Osteoblast (primary cell): ENCODE measurements at places on chromosomes 2 and 18. TPM values are rescaled to one million over a fixed set of nuclear protein-coding genes. Genes with fewer than 3 reads are reported as not detected.

GRCh38 chr2:235857598-235857997 is 310.6 kb downstream of the GBX2 start:
- no peak overlapping the region for H3K27ac ChIP-seq
- DNase-seq, result no peak
- H3K4me3 ChIP-seq, result no peak overlapping the region
- no peaks in the 10 kb centered on the region for H3K27me3 ChIP-seq

- no peak overlapping the region for H3K4me3 ChIP-seq
- H3K4me1 ChIP-seq, result no peaks in the 10 kb centered on the region
- DNase-seq, result no peak
- no peak overlapping the region for H3K27ac ChIP-seq
Observed at GRCh38 chr2:41137031-41137430, 685.1 kb upstream of the SLC8A1 start.

DNA sequence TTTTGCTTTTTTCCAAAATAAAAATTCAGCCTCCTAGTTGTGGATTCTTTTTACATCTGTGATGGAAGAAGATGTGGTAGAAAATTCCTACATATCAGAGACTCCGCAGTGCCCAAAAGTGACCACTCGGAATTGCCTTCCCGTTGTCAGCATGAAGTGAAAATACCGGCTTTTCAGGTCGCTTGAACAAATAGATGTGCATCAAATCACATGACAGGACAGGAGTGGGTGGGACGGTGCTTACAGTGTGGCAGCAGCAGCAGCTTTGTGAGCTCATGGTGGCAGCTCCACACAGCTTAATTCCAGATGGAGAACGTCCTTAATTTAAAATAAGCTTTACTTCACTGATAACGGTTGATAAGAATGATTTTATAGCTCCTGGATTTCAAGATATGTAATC is 20.3 kb downstream of the SALL3 start:
- DNase-seq, result no peak
- H3K4me3 ChIP-seq, result no peak overlapping the region
- H3K27ac ChIP-seq, result no peak overlapping the region

DNA sequence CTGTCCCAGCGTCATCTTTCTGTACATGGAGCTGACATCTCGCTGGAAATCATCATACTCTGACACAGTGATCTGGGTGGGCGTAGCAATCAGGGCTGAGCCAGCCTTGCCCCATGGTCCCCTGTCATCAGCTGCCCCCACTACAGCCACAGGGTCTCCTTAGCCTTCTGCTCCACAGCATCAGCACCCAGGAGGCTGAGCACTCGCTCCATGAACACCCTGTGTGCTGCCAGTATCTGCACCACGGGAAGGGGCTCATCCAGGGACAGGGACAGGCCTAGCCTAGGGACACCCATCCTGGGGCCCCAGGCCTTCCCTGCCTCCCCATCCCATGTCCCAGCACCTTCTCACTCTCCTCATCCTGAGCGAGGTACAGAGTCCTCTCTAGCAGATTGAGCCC is 11.4 kb downstream of the ALPG start:
- no peaks in the 10 kb centered on the region for H3K36me3 ChIP-seq
- H3K27ac ChIP-seq, result no peak overlapping the region
- peaks cover 64% of the 10 kb centered on the region for H3K27me3 ChIP-seq
- no peak overlapping the region for H3K4me3 ChIP-seq

WDPCP gene
- 16.3 and 18.3 TPM in 2 replicates for total RNA-seq

DNA sequence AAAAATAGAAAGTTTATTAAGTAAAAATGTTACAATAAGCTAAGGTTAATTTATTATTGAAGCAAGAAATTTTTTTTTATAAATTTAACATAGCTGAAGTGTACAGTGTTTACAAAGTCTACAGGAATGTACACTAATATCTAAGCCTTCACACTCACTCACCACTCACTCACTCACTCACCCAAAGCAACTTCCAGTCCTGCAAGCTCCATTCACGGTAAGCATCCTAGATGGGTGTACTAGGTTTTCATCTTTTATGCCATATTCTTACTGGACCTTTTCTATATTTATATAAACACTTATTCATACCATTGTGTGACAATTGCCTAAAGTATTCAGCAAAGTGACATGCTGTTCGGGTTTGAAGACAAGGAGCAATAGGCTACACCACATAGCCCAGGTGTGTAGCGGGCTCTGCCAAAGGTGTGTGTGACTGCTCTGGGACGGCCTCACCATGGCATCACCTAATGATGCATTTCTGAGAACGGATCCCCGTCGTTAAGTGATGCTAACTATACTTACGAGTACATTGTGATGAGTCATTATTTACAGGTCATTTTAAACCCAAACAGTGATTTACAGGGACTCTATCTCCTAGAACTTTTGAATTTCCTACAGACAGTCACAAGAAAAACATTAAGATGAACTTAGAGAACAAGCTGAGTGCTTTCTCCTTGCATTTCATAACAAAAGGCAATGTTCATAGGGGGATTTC is 76.3 kb upstream of the ID2 start:
- no peaks in the 10 kb centered on the region for H3K27me3 ChIP-seq
- peak overlapping the region; percentile 57 for H3K27ac ChIP-seq
- peak; percentile 74 for DNase-seq
- peaks cover 42% of the 10 kb centered on the region for H3K4me1 ChIP-seq
- no peaks in the 10 kb centered on the region for H3K36me3 ChIP-seq

- no peaks in the 10 kb centered on the region for H3K27me3 ChIP-seq
- DNase-seq, result no peak
- H3K4me1 ChIP-seq, result no peaks in the 10 kb centered on the region
- H3K27ac ChIP-seq, result no peak overlapping the region
- no peak overlapping the region for H3K4me3 ChIP-seq
- no peaks in the 10 kb centered on the region for H3K36me3 ChIP-seq
Observed at GRCh38 chr2:162945785-162946184, 107.2 kb upstream of the KCNH7 start.

GRCh38 chr2:174621323-174621722 is 23.7 kb upstream of the WIPF1 start:
- no peak for DNase-seq
- H3K27ac ChIP-seq, result no peak overlapping the region
- H3K4me3 ChIP-seq, result no peak overlapping the region

UPP2 gene
- not detected in 2 replicates for total RNA-seq

- no peak overlapping the region for H3K4me3 ChIP-seq
- H3K27me3 ChIP-seq, result no peaks in the 10 kb centered on the region
- no peak overlapping the region for H3K27ac ChIP-seq
- no peaks in the 10 kb centered on the region for H3K36me3 ChIP-seq
Observed at GRCh38 chr2:2273421-2273820, 57.7 kb downstream of the MYT1L start.

CYP27C1 gene
- total RNA-seq, result 2.2 and 2.4 TPM in 2 replicates
